ENCODE measurements at places on chromosomes 6 and 20.

GRCh38 chr6:35719830-35720733, 16.8 kb upstream of the ARMC12 start:
- no peaks in the 10 kb centered on the region for H3K27me3 ChIP-seq
- H3K4me1 ChIP-seq = peaks cover 59% of the 10 kb centered on the region
- H3K36me3 ChIP-seq = no peaks in the 10 kb centered on the region
- peak overlapping the region; percentile 17 for H3K4me3 ChIP-seq
- no peak for DNase-seq

- H3K27me3 ChIP-seq = no peaks in the 10 kb centered on the region
- no peak overlapping the region for H3K27ac ChIP-seq
- H3K4me1 ChIP-seq = no peaks in the 10 kb centered on the region
- DNase-seq = no peak
- no peak overlapping the region for H3K4me3 ChIP-seq
- H3K36me3 ChIP-seq = no peaks in the 10 kb centered on the region
These were observed 386.0 kb upstream of the ARID1B start for GRCh38 chr6:156391061-156391672.

GRCh38 chr6:92023410-92023966, 1395.9 kb downstream of the EPHA7 start:
- H3K4me1 ChIP-seq = no peaks in the 10 kb centered on the region
- H3K27me3 ChIP-seq = no peaks in the 10 kb centered on the region
- DNase-seq = no peak
- no peaks in the 10 kb centered on the region for H3K36me3 ChIP-seq

- no peak overlapping the region for H3K4me3 ChIP-seq
- DNase-seq = no peak
- no peaks in the 10 kb centered on the region for H3K4me1 ChIP-seq
- no peaks in the 10 kb centered on the region for H3K27me3 ChIP-seq
These were observed 145.1 kb downstream of the RIMS1 start for GRCh38 chr6:72031471-72031870.

DNA sequence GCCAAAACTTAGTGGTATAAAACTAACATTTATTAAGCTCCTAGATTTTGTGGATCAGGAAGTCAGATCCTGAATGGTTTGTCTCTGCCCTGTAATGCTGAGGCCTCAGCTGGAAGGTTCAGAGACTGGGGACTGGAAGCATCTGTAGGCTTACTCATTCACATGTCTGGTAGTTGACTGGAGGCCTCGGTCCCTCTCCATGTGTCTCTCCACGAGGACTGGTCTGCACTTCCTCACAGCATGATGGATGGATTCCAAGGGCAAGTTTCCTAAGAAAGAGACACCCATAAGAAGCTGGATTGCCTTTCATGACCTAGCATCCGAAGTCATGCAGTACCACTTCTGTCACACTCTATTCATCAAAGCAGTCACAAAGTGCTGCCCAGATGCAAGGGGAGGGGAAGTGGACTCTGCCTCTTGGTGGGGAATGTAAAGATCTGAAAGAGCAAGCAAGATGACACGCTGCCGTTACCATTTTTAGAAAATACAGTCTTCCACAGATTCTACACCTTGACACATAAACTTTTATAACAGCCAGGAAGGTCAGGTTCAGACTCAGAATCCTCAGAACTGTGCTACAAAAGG, 17.2 kb upstream of the MDGA1 start:
- no peak for DNase-seq
- no peak overlapping the region for H3K4me3 ChIP-seq
- no peak overlapping the region for H3K27ac ChIP-seq
- no peaks in the 10 kb centered on the region for H3K4me1 ChIP-seq

DNA sequence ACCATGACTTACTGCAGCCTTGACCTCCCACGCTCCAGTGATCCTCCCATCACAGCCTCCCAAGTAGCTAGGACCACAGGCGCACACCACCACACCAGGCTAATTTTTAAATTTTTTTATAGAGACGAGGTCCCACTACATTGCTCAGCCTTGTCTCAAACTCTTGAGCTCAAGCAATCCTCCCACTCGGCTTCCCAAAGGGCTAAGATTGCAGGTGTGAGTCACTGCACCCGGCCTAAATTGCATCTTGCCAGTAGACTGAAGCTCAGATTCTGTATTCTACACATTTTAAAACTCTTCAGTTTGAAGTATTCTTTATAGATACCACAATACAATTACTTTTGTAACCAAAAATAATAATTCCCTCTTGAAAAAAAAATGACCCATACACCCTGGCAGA, 11.4 kb downstream of the NUDT3 start:
- peaks cover 9% of the 10 kb centered on the region for H3K4me1 ChIP-seq
- H3K4me3 ChIP-seq = no peak overlapping the region
- peaks cover 6% of the 10 kb centered on the region for H3K36me3 ChIP-seq

DNA sequence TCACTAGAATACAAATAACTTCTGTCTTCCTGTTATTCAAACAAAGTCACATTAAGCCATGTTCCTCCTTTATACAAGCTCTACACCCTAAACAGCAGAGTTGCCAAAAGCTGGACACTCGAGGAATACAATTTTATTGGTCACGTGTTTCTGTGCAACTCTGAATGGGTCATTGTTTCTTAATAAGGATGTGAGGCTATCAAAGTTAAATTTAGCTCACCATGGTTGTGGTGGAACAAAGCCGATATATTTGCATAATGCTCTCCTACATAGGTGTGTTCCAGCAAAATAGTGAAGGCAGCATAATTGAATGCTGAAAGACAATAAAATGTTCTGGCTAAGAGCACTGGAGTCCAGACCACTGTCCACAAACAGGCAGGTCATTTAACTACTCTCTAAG, 36.9 kb upstream of the CD2AP start:
- H3K27me3 ChIP-seq = no peaks in the 10 kb centered on the region
- DNase-seq = no peak
- H3K4me3 ChIP-seq = no peak overlapping the region
- H3K4me1 ChIP-seq = no peaks in the 10 kb centered on the region
- peak overlapping the region; percentile 62 for H3K27ac ChIP-seq

GRCh38 chr6:166627033-166627874, at the start of gene RPS6KA2:
Gene RPS6KA2, minus strand, starts transcription at chr6:166627251. Its CDS starts 232 bp downstream, at chr6:166627019.
- no peaks in the 10 kb centered on the region for H3K27me3 ChIP-seq
- H3K4me3 ChIP-seq = peak within 1 kb of the TSS; percentile 64
- peaks cover 34% of the 10 kb centered on the region for H3K4me1 ChIP-seq
- H3K27ac ChIP-seq = peak within 1 kb of the TSS; percentile 90
- peak; percentile 100 for DNase-seq
- H3K36me3 ChIP-seq = no peaks in the 10 kb centered on the region

DNA sequence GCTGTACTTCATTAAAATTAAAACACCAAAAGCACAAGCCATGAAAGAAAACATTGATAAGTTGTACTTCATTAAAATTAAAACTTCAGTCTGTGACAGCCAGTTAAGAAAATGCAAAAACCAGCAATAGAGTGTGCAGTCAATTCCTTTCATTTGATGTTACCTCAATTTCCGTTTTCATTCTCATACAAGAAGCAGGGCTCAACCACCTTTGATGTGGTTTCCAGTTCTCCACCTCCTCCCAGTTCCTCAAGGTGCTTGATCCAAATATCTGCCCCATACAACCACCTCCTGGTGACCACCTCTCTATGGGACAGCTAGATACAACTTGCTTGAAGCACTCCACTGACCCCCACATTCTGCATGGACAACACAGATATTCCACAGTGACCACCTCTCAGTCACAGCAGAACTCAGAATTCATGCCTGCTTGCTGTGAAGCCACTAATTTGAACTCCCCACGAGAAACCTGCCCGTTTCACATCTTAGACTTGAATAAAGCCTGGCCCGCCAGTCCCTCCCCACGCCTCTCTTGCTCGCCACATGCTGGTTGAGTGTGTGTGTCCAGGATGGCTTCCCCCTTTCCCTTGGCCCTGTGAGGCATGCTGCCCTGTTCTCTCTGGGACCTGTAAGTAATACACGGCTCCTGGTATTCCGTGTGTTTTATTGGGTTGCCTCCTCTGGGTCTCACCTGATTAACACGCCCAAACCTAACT, 66.1 kb downstream of the FAM50B start:
- no peaks in the 10 kb centered on the region for H3K27me3 ChIP-seq
- no peaks in the 10 kb centered on the region for H3K36me3 ChIP-seq
- no peak overlapping the region for H3K27ac ChIP-seq

DNA sequence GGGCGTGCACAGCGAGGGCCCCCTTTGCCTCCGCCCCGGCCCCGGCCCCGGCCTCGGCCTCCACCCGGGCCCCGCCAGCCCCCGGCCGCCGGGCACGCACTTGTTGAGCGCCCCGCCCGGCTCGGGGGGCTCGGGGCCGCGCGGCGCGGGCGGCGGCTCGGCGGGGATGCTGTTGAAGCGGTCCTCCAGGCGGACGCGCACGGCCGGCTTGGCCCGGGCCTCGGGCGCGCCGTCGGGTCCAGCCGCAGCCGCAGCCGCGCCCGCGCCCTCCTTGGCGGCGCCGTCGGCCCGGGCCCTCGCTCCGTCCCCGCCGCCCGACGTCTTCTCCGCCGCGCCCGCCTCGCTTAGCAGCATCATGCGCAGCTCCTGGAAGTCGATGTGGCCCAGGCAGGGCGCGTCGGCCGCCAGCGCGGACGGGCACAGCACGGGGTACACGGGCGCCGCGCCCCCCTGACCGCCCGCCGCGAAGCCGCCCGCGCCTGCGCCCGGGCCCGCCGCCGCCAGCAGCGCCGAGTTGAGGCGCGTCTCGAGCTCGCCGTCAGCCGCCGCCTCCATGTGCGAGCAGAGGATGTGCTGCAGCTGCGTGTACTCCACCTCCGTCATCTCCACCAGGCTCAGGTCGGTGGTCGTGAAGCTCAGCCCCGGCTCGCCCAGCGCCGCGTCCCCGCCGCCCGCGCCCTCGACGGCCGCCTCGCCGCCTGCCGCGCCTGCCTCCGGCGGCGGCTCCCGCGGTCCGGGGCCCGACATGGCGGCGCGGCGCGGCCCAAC, 514 bp downstream of the TCFL5 start:
- peaks cover 4% of the 10 kb centered on the region for H3K27me3 ChIP-seq
- peaks cover 8% of the 10 kb centered on the region for H3K4me1 ChIP-seq
- H3K27ac ChIP-seq = peak overlapping the region; percentile 54

GRCh38 chr6:10843554-10843953, 5.2 kb upstream of the MAK start:
- H3K4me3 ChIP-seq = no peak overlapping the region
- no peaks in the 10 kb centered on the region for H3K36me3 ChIP-seq
- DNase-seq = no peak
- H3K27ac ChIP-seq = no peak overlapping the region
- no peaks in the 10 kb centered on the region for H3K4me1 ChIP-seq

GRCh38 chr20:4091490-4092479, 76.4 kb upstream of the RNF24 start:
- H3K4me1 ChIP-seq = no peaks in the 10 kb centered on the region
- H3K36me3 ChIP-seq = no peaks in the 10 kb centered on the region
- DNase-seq = peak; percentile 69
- no peak overlapping the region for H3K4me3 ChIP-seq
- no peak overlapping the region for H3K27ac ChIP-seq

DNA sequence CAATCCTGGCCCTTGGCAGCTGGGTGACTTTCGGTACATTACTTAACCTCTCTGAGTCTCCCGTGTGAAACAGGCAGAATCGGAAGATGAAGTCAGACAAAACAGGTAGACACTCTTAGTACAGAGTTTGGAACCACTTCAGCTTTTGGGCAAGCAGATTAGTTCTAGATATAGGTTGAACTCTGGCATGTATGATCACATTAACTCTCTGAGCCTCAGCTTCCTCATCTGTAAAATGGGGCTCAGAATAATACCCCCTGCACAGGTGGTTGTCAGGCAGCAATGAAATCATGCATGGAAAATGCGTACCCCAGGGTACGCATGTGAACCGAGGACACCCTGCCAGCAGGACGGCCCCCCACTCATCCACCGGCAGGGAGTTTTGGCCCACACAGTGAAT, 87.7 kb downstream of the KCNB1 start:
- DNase-seq = no peak
- no peaks in the 10 kb centered on the region for H3K36me3 ChIP-seq
- H3K27me3 ChIP-seq = no peaks in the 10 kb centered on the region
- H3K4me3 ChIP-seq = no peak overlapping the region
- H3K27ac ChIP-seq = peak overlapping the region; percentile 72

DNA sequence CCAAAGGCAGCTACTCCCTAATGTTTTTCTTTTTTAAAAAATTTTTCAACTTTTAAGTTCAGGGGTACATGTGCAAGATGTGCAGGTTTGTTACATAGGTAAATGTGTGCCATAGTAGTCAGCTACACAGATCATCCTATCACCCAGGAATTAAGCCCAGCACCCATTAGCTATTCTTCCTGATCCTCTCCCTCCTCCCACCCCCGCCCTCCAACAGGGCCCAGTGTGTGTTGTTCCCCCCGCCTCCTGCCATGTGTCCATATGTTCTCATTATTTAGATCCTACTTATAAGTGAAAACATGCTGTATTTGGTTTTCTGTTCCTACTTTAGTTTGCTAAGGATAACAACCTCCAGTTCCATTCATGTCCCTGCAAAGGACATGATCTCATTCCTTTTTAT, 12.4 kb downstream of the TRIM15 start:
- H3K27me3 ChIP-seq = no peaks in the 10 kb centered on the region
- DNase-seq = no peak
- H3K4me3 ChIP-seq = no peak overlapping the region
- H3K36me3 ChIP-seq = no peaks in the 10 kb centered on the region
- peaks cover 9% of the 10 kb centered on the region for H3K4me1 ChIP-seq

DNA sequence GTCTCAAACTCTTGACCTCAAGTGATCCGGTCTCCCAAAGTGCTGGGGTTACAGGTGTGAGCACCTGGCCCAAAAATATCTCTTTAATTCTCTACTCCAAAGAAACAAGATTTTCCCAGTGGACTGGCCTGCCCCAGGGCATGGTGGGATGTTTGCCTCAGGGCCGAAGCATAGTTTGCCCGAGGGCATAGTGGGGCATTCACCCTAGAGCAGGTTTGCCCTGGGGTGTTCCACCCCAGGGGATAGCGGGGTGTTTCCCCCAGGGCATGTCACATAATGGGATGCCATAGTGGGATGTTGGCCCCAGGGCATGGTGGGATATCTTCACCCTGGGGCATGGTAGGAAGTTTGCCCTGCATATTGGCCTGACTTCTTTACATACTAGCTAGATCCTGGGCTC, 97.2 kb downstream of the VEGFA start:
- H3K27ac ChIP-seq = no peak overlapping the region
- peaks cover 19% of the 10 kb centered on the region for H3K27me3 ChIP-seq
- H3K4me1 ChIP-seq = peaks cover 5% of the 10 kb centered on the region
- no peaks in the 10 kb centered on the region for H3K36me3 ChIP-seq

- no peak for DNase-seq
- H3K27ac ChIP-seq = no peak overlapping the region
- no peaks in the 10 kb centered on the region for H3K36me3 ChIP-seq
- no peaks in the 10 kb centered on the region for H3K4me1 ChIP-seq
These were observed 27.7 kb downstream of the ME1 start for GRCh38 chr6:83403191-83403590.

GRCh38 chr20:37927410-37928095, 24.6 kb downstream of the VSTM2L start:
- H3K4me3 ChIP-seq = no peak overlapping the region
- no peak overlapping the region for H3K27ac ChIP-seq
- no peak for DNase-seq
- H3K36me3 ChIP-seq = no peaks in the 10 kb centered on the region

DNA sequence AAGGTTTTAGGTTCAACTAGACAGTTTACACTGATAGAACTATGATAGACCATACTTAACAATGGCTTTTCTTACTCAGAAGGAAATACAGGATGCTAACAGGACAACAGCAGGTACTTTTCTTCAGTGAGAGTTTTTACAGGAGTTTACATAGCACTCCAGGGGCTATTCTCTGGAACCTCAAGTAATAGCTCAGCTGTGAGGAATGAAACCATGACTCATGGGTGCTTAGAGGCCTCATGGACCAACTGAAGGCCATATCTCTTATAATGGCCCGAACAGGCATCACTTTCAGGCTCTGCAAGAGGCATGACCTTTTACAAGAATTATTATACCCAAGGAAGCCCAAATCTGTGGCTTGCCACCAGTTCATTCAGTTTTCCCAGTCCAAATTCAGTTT, 31.8 kb downstream of the TREML1 start:
- H3K4me3 ChIP-seq = no peak overlapping the region
- DNase-seq = no peak
- H3K27me3 ChIP-seq = no peaks in the 10 kb centered on the region

All from stomach (tissue), 19 donors.